Hematopoietic multipotent progenitor cell treated with erythropoietin and hydrocortisone succinate and interleukin-3 and kit ligand, for 17 days (in vitro differentiated cells): ENCODE measurements at places on chromosomes 5 and 9.

DNA sequence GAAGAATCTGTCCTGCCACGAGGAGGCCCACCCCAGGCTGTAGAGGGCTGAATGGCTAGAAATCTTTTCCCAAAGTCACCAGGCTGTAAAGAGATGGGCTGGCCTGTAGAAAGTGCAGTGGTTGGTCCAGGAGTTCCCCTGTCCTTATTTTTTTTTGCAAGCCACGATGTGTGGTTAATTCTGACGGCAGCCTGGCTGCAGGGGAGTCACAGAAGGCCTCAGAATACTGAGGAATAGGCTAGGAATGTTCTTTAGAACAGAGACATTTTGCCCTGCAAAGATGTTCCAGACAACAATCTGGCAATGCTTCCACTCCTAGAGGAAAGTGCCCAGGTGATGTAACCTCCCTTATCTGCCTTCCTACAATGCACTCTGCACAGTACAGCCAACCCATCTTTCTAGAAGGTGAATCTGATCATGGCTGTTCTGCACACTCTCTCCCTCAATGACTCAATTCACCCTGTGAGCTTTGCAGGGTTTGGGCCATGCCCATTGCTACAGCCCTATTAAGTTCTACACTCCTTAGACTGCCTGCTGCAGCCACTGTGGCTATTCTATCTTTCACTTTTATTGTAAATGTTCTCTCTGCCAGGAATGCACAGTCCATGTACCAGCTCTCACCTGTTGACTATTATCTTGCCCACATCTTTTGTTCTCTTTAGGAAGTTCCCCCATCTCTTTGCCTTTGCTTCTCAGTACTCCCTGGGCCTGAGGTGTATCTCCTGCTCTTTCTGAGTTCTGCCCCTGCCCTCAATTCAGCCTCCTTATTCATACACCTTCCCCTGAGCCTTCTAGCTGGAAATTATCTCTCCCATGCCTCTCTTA, 377.8 kb upstream of the CLINT1 start:
- DNase-seq, result no peak

GRCh38 chr5:32083981-32084430, 90.1 kb downstream of the GOLPH3 start:
- DNase-seq, result no peak

DNA sequence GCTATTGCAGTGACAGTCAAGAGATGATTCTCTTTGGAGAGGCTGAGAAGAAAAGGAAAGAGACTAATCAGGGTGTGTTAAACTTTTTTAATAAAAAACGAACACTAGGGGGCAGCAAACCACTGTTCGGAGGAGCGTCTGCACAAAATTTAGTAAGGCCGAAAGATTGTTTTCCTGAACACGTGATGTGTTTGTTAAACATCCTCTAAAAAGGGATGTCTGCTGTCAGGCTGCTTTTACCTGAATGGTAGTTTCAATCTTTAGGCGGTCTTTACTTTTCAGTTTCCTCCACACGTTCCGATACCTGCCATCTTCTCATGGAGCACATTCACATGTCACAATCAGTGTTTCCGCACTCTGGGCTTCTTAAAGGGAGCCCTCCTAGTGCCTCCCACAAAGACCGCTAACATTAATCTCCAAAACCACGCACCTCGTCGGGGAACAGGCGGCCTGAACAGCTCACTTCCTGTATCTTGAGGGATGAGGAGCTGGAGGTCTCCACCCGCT, 125.2 kb downstream of the GPBP1 start:
- DNase-seq, result peak; percentile 68

DNA sequence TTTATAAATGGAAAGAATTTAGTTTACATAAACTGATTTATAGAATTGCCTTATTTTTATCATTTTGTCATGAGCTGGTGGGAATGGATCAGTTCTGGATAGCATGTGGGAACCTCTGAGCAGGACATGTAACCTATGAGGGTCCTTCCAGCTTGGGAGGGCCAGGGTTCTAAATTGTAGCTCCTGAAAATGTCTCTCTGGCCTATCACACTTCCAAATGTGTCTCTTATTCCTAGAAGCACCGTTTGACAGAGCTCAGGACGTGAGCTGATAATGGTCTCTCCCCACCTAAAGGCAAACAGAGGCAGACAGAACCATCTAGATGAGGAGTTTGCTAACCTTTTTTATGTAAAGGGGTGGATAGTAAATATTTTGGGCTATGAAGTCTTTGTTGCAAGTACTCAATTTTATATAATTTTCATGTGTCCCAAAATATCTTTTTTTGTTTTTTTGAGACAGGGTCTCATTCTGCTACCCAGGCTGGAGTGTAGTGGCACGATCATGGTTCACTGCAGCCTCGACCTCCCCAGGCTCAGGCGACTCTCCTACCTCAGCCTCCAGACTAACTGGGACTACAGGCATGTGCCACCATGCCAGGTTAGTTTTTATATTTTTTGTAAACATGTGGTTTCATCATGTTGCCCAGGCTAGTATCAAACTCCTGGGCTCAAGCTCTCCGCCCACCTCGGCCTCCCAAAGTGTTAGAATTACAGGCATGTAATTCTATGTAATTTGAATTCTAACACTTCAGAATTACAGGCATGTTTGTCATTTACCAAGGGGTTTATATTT, 4.0 kb downstream of the TRAF1 start:
- DNase-seq, result no peak

DNA sequence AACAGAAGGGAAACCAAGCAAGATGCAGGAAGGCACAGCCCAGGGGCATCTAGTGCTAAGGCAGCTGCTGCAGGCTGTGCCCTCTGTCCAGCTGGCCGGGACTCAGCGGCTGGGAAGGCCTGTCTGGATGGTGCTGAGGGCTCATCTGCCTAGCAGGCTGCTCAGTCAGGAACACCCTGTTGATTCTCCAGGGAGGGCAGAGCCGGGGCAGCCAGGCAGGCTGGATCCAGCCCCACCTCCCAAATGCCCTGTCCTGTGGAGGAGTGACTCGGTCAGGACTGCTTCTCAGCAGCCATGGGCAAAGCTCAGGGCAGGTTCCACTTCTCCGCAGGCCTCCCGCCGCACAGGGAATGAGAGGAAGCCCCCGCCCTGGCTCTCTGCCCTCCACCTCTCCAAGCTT, 7.8 kb upstream of the LCN9 start:
- no peak for DNase-seq

- DNase-seq, result no peak
Measured at GRCh38 chr5:116421080-116421629, 153.5 kb downstream of the SEMA6A start.

DNA sequence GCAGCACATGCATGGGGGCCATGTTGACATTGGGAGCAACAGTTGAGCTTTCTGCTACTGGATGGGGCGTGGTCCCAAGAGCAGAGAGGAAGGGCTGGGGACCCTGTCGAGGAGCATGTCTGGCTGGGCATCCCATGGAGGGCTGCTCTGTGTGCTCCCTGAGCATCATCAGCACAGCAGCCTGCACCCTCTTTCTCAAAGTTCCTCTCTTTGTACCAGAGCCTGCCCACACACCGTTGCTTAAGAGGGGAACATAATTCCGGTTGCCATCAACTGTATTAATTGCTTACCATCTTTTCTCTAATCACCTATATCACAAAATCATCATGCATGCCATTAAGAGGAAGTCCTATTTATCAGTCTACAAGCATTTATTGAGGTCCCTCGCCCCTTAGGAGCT, 55.2 kb upstream of the DIRAS2 start:
- no peak for DNase-seq

GRCh38 chr5:130747556-130747955, 417.5 kb downstream of the HINT1 start:
- no peak for DNase-seq

DNA sequence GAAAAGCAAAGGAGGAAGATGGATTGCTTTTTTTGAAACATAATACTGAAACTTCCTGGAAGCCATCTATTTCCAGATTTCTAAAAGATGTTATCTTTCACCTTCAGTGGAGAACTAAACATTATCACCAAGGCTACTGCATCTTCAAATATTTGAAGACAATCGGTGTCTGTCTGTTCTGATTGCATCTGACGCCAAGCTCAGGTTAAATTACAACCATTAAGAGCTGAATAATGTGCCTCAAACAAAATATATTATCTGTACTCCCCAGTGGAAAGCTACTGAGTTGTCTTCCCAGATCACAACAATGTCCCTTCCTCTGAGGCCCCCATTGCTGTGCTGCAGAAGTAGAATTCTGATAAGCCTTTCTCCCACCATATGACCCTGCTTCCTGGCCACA, 342.3 kb downstream of the PLK2 start:
- no peak for DNase-seq

GRCh38 chr5:135348918-135349317, 50.1 kb downstream of the MACROH2A1 start:
- no peak for DNase-seq

DNA sequence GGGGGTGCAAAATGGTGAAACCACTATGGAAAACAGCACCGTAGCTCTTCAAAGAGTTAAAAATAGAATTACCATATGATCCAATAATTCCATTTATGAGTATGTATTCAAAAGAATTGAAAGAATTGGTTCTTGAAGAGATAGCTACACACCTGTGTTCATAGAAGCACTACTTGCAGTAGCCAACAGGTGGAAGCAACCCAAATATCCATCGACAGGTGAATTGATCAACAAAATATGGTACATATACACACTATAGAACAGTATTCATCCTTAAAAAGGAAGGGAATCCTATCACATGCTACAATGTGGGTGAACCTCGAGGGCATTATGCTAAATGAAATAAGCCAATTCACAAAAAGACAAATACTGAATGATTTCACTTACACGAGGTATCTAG, 85.7 kb upstream of the VCAN start:
- no peak for DNase-seq

GRCh38 chr5:142878638-142879037, 108.5 kb downstream of the ARHGAP26 start:
- DNase-seq, result no peak

GRCh38 chr5:127813633-127814587, 110.7 kb downstream of the CCDC192 start:
- DNase-seq, result no peak

GRCh38 chr5:169097374-169098326, 203.3 kb downstream of the SLIT3 start:
- DNase-seq, result no peak

- no peak for DNase-seq
Measured at GRCh38 chr5:82111191-82111590, 139.4 kb downstream of the ATG10 start.

DNA sequence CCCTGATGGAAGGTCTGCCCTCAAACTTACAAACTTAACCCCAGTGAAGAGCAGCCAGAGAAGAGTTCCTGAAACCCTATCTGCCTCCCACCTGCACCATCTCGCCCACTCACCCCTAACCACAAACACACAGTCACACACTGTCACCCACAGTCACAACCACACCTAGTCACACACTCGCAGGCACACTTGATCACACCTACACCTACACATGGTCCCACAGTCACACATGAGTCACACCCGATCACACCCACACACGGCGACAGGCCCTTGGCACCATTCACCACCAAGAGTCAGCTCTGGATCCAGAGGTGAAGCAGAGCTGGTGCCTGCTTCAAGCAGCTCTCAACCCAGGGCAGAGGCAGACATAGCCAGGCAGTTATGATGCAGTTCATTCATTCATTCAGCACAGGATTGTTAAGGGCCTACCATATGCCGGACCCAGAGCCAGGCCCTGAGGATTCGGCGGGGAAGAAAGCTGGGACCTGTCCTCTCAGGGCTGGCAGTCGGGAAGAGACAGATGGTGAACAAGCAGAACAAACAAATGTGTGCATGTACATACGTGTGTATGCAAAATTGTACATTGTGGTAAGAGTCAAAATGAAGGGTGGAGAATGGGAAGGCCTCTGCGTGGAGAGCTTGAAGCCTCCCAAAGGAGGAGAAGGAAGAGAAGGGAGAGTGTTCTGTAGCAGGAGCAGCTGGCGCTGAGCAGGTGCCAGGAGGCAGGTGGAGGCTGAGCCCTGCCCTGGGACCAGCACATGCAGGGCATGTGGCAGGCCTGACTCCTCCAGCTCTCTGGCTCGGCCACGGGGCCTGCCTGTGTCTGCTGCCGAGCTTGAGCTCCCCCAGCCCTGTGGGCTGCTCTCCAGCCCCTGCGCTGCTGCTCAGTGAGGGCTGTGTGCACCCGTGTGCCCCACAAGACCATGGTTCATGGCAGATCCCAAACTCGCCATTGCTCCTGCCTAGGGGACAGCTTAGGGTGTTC, 6.4 kb downstream of the TSPAN17 start:
- no peak for DNase-seq

GRCh38 chr9:2718698-2719033, 1.4 kb downstream of the KCNV2 start:
- DNase-seq, result no peak

GRCh38 chr9:91164724-91165520, 196.8 kb downstream of the AUH start:
- no peak for DNase-seq

GRCh38 chr5:141805874-141806595, 72.2 kb downstream of the PCDH1 start:
- no peak for DNase-seq

DNA sequence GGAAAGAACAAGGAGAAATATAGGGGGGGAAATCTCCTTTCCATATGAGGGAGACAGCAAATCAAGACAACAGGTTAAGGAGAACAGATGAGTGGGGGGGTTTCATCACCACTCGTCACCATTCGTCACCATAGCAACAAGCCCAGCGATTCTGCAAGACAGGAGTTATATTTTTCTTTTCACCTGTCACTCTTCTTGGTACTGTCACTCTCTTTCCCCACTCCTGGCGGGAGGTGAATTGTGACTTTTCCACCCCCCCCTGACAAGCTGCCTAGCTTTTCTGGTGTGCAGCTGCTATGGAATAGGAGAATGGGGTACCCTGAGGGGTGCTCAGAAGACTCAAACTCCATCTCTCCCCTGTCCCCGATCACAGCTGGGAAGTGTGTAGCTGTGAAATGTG, 239.9 kb downstream of the FAM114A2 start:
- no peak for DNase-seq

DNA sequence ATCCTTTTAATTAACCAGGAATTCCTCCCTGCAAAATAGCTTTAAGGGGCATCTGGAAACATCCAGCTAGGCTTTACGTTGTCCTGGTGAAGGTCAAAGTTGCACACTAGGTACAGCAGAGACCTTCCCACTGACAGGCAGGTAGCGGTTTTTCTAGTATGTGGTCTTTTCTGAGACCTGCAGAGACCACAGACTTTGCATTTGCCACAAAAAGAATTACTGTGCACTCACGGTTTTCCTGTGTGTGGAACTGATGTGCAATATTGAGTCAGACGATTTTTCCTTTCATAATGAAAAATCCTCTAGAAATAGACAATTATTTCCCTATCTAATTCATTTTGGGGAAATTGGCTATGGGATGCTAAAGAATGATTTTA, 417.0 kb upstream of the ADAMTSL1 start:
- DNase-seq, result no peak

- peak; percentile 81 for DNase-seq
Measured at GRCh38 chr5:110726249-110727024, at the start of gene TMEM232. Gene TMEM232, minus strand, starts transcription at chr5:110726671. Its CDS starts 59,319 bp downstream, at chr5:110667352.

GRCh38 chr5:112533362-112533761, 114.3 kb upstream of the EPB41L4A start:
- peak; percentile 65 for DNase-seq

DNA sequence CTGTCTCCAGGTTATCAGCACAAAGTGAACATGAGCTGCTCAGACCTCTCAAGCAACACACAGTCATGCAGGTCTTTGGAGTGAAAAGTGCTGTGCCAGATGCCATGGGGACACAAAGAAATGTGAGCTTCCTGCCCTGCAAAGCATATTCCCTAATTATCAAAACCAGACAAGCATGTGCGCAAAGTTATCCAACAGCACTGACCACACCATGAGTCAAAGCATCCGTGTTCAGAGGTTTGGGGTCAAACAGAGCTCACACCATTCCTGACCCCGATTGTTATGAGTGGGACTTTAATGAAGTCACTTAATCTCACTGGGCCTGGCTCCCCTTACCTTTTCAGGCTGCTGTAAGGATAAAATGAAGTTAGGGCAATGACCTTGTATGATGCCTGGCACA, 138.5 kb downstream of the SLIT3 start:
- no peak for DNase-seq
